ENCODE measurements at places on chromosomes 12 and 14.

GRCh38 chr14:34243401-34243800, 218.6 kb downstream of the SPTSSA start:
- DNase-seq = no peak

GRCh38 chr12:76943008-76943407, 64.2 kb upstream of the CSRP2 start:
- no peak for DNase-seq

DNA sequence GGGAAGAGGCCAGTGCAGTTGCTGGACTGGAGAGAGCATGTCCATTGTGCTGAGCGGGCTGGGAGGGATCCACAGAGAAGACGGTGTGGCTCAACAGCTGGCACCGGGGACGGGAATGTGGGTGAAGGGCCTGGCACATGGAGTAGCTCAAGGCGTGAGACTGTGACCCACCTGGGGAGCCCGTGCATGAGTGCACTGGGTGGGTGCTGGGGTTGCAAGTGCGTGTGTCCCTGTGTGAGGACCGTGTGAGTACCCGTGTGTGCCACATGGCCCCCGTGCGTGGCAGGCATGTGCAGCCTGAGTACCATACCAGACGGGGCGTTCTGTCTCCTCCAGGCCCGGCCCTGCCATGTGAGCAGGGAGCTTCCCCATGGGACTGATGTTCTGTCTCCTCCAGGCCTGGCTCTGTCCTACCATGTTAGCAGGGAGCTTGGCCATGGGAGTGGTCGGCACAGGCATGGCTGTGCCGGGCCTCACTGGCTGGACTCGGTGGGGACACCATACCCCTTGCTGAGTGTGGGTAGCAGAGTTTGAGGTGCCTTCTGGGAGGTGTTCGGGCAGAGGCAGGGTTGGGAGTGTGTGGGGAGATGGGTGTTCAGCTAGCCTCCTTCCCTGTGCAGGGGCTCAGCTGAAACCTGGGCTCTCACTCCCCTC, 234.4 kb downstream of the TMEM121 start:
- DNase-seq = no peak

DNA sequence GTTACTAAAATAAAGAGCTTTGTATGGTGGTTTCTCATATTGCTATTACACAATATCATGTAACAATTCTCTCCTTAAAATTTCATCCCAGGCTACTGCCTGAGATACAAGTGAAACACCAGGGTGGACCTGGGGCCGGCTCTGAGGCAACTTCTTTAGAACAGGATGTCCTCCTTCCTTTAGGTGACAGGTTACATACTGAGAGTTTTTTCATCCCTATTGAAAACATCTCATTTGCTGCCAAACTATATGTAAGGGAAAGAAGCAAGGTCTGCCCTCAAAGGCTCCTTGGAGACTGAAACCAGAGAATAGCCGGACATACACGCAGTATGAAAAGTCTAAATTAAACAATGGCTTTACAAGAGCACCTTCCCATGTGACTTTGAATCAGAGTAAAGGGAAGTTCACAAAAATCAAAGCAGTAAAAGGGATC, 139.9 kb downstream of the DUSP6 start:
- no peak for DNase-seq

DNA sequence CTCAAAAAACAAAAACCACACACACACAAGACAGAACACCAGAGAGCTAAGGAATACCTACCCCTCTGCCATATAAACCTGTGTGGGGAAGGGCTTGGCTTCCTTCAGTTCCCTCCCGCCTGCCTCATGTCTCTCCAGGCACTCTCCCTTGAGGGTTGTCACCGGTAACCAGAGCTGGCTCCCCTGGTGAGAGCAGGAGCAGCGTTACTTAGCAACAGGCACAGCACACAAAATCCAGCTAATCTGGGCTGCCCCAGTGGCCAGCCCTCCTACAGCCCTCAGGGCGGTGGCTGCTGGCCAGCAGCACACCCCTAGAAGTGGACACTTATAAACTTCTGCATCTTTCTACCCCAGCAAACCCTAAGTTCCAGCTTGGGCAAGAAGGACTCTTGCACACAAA, 21.6 kb upstream of the NR4A1 start:
- peak; percentile 59 for DNase-seq

GRCh38 chr14:32623300-32624093, 294.4 kb downstream of the AKAP6 start:
- peak; percentile 73 for DNase-seq

DNA sequence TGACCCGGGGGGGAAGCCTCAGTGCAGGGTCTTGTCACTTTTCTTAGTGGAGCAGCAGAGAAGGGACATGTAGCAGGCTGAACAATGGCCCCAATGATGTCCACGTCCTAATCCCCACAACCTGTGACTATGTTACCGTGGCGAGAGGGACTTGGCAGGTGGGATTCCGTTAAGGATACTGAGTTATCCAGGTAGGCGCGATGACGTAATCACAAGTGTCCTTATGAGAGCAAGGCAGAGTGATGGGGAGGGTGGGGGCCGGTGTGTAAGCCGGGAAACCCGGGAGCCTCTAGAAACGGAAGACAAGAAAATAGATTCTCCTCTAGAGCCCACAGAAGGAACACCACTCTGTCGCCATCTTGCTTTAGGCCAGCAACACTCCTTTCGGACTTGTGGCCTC, 4.4 kb downstream of the OTUB2 start:
- no peak for DNase-seq

DNA sequence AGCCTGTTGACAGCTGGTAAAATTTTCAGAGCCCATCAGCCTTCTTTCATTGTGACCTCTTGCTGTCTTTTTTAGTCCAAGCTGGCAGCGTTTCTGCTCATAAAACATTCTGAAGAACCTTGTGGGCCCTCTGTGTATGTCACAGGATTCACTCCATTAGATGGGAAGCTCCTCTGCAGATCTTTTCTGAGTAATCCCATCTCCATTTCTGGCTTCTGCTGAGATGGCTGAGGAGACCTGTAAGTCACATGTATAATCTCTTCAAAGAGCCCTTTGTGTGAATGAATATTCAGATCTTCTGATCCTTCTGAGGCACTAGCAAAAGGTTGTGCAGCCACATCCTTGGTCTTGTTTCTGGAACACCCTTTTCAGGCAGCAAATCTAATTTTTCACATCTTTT, 2.8 kb downstream of the RXYLT1 start:
- no peak for DNase-seq

DNA sequence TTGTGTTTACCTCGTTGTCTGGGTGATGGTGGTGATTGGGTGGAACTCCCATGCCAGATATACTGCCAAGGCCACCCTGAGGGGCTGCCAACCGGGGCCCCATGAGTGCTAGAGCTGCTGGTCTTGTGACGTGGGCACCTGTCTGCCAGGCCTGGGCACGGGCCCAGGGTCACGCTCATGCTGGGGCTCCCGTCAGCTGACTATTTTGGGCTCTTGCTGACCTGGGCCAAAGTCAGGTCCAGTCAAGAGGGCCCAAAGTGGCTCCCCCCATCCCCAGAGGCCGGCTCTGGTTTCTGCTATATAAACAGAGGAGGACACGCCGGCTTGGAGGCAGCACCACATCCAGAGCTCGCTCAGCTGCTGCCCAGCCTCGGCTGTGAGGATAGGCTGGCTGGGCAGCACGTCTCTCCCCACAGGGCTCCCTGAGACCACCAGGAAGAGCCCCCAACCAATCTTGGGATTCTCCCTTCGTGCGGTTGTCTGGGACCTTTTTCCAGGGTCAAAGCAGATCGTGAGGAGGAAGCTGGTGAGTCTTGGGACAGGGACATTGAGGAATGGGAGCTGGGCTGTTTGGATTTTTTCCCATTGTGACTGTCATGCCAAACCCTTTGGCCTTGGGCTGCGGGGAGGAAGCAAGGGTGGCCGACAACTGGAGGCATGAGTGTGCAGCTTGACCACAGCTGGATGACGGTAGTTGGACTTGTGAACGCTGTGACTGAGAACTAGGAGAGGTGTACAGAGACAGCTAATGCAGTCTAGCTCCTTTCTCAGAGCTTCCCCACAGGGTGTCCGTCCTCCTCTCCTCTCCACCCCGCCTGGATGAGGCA, 7.6 kb upstream of the NR4A1 start:
- no peak for DNase-seq

GRCh38 chr12:47270782-47271664, 191.3 kb upstream of the AMIGO2 start:
- DNase-seq = peak; percentile 98

DNA sequence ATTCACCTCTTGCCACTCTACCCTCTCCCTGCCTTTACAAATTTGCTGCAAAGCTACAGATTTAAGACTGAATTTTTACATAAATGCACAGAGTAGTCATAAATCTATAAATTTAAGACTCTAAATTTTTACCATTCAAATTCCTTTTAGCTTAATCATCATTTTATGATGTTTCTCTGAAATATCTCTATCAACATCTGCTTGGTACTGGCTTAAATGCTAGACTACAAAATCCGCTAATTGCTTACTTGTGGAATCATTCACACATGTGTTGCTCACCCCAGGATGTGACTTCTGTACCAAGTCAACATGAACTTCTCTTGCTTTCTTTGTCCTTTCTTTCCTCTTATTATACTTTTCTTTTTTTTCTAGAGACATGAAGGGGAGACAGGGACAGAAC, 109.2 kb downstream of the GALC start:
- DNase-seq = no peak

- DNase-seq = no peak
Observed at GRCh38 chr12:131835616-131836171, 7.5 kb downstream of the MMP17 start.

DNA sequence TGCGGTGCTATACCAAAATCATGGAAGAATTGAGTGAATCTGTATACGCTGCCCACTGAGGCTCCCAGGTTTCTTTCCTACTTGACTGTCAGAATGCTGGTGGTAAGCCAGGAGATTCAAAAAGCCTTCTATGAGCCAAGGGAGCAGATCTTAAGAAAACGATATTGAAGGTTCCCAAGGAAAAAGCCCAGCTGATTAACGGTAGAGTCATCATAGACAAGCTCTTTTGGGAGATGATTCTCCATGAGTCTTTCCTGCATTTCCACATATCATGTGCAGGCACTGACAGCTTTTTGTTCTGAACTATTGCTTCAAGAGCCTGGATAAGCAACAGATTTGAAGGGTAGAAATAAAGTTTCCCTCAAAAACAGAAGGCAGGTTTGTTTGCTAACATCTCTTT, 17.5 kb downstream of the SLC35F4 start:
- DNase-seq = no peak

DNA sequence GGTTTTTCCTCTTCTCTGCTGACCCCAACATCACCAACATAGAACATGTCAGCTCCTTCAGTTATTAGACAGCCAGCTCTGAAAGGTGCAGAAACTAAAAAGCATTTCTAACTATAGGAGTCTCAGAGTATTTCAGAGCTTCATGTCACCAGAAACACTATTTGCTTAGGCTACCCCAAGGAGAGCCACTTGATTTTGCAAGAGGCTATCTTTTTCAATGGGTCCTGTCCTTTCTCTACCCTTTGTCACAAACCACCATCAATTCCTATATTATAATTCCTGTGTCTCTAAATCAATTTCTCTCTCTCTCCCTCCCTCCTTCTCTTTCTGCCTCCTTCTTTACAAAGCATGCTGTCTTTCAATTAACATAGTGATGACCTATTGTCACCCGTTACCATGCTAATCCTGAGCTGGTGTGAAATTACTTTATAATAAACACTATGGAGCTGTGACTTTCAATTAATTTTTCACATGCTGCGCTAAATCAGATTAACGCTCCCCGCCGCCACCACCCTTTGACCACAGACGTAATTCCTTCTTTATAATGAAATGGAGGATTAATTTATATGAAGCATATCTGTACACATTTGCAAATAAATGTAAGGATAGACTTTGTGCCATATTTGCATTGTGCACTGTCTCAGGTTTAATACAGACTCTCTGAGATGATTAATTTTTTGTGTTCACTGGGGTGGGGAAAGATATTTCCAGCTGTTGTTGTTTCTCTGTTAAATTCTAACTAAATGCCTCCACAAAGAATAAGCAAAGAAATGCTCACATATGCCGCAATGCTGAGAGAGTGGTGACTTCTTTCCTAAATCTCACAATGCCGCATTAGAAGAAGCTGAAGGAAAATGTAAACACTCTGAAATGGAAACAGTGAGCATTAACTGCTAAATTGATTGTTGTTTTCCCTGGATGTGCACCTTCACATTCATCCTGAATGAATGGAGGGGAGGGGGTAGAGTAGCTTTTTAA, 418.6 kb downstream of the PDZRN4 start:
- DNase-seq = peak; percentile 73

GRCh38 chr12:110932046-110932445, 11.7 kb upstream of the MYL2 start:
- no peak for DNase-seq

- no peak for DNase-seq
Observed at GRCh38 chr12:71626098-71626497, 37.5 kb downstream of the ZFC3H1 start.

DNA sequence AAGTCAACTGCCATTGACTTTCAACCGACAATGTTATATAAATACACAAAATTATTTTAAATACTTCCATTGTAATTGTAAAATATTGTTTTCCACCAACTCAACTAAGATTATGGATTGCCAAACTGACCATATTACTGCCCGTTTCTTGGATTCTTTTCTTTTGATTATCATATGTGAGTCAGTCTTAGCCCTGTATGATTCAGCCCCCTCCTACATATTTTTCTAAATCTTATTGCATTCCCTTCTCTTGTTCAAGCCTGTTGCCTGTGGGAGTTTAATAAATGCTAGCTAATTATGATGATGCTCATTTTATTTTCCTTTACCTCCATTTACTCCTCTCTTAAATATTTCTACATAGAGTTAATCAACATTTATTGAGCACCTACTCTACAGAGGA, 6.8 kb downstream of the RASSF9 start:
- DNase-seq = peak; percentile 40

DNA sequence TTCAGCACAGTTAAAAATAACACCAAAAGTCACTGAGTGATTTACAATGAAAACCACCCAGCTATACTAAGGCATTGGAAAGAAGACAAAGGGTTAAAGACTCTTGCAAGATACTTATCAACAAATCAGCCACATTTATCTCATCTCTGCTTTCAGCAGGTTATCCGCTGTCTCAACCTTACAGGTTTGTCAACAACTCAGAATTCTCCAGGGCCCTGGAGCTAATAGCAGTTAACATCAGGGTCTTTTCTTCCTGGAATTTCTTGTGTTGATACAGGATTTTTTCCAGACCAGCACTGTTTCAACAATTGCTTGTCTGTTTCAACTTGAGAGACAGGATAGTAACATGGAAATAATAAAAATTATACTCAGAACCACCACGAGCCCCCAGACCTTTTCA, 3.5 kb downstream of the PKP2 start:
- no peak for DNase-seq

GRCh38 chr14:100523843-100524169, 63.4 kb downstream of the BEGAIN start:
- no peak for DNase-seq

GRCh38 chr12:132362996-132363660, 33.7 kb upstream of the GALNT9 start:
- DNase-seq = no peak
